Natural killer cell (primary cell): ENCODE measurements at places on chromosomes 3 and 15. TPM values are rescaled to one million over a fixed set of nuclear protein-coding genes. Genes with fewer than 3 reads are reported as not detected.

The GABRG3 gene
- total RNA-seq: not detected

The C2CD4B gene
- 0.75 TPM for total RNA-seq

The MEX3B gene
- 2.4 TPM for total RNA-seq

The CFAP44 gene
- 5.4 TPM for total RNA-seq

The GATM gene
- 2.0 TPM for total RNA-seq

The CORO2B gene
- not detected for total RNA-seq

The HGD gene
- total RNA-seq: 4.0 TPM

The UBR1 gene
- 70.5 TPM for total RNA-seq

The OR5K2 gene
- not detected for total RNA-seq
